ENCODE measurements at places on chromosomes 4 and X. TPM values are rescaled to one million over a fixed set of nuclear protein-coding genes. Genes with fewer than 3 reads are reported as not detected.
A peak's percentile ranks its signal among the peaks of the same experiment; 100 is the strongest.

GRCh38 chr4:136369073-136369472, 1163.2 kb downstream of the PCDH18 start:
- peak; percentile 94 for DNase-seq
- H3K4me3 ChIP-seq: peak overlapping the region; percentile 25
- peak overlapping the region; percentile 79 for H3K27ac ChIP-seq
- H3K36me3 ChIP-seq: no peaks in the 10 kb centered on the region
- peaks cover 44% of the 10 kb centered on the region for H3K4me1 ChIP-seq

DNA sequence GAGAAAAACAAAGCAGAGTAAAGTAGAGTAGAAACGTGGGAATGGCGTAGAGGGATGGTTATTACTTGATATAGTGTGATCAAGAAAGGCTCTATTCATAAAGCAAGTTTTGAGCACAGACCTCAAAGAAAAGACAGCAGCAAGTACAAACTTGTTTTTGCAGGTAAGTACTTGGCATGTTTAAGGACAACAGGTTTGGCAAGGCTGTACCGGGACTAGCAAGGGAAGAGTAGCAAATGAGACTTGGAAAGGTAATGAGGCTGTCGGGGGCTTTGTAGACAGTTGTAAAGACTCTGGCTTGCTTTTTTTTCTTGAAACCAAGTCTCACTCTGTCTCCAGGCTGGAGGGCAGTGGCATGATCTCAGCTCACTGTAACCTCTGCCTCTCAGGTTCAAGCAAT, 40.9 kb downstream of the NEK1 start:
- no peak overlapping the region for H3K27ac ChIP-seq
- no peaks in the 10 kb centered on the region for H3K36me3 ChIP-seq
- H3K4me3 ChIP-seq: no peak overlapping the region
- H3K4me1 ChIP-seq: no peaks in the 10 kb centered on the region
- no peak for DNase-seq
- H3K27me3 ChIP-seq: no peaks in the 10 kb centered on the region

Gene GLRA2
- total RNA-seq: not detected

Gene FREM3
- total RNA-seq: 0.05 TPM

GRCh38 chrX:24276015-24276414, 37.9 kb downstream of the SUPT20HL2 start:
- DNase-seq: no peak
- H3K4me3 ChIP-seq: no peak overlapping the region
- H3K27me3 ChIP-seq: no peaks in the 10 kb centered on the region
- no peaks in the 10 kb centered on the region for H3K36me3 ChIP-seq
- H3K4me1 ChIP-seq: no peaks in the 10 kb centered on the region
- no peak overlapping the region for H3K27ac ChIP-seq

DNA sequence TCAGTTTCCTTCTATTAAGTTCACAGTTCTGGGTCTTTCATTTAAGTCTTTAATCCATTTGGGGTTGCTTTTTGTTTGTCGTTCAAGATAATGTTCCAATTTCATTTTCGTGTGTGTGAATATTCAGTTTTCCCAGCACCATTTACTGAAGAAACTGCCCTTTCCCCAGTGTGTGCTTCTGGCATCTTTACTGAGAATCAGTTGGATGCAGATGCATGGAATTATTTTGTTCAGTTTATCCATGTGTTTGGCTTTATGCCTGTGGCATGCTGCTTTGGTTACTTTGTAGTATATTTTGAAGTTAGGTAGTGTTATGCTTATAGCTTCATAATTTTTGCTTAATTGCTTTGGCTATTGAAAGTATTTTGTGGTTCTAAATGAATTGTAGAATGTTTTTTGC, 163.8 kb upstream of the HDX start:
- H3K27ac ChIP-seq: no peak overlapping the region
- no peak overlapping the region for H3K4me3 ChIP-seq
- no peaks in the 10 kb centered on the region for H3K27me3 ChIP-seq
- H3K36me3 ChIP-seq: no peaks in the 10 kb centered on the region

Gene NLGN4X
- total RNA-seq: not detected

- H3K27me3 ChIP-seq: no peaks in the 10 kb centered on the region
- peaks cover 27% of the 10 kb centered on the region for H3K4me1 ChIP-seq
- peak overlapping the region; percentile 94 for H3K27ac ChIP-seq
- peaks cover 10% of the 10 kb centered on the region for H3K36me3 ChIP-seq
- peak overlapping the region; percentile 98 for H3K4me3 ChIP-seq
- DNase-seq: peak; percentile 67
Measured at GRCh38 chr4:56468097-56468422, 643 bp downstream of the SRP72 start.

DNA sequence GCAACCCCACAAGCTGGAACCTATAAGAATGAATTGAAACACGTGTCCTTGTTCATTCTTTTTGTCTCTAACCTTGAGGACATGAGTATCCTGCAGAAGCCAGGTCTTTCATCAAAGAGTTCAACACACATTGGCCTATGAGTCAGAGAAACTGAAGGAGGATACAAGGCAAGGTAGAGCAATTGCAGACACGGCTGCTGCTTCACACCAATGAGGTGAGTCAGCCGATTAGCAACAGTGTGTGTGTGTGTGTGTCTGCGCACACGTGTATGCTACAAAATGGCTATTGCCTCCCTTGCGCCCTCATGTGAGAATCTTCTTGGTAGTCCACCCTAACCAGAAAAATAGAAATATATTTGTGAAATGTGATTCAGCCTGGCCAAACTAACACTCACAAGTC, 1477.7 kb upstream of the IGFBP7 start:
- no peak for DNase-seq
- no peaks in the 10 kb centered on the region for H3K4me1 ChIP-seq
- H3K36me3 ChIP-seq: no peaks in the 10 kb centered on the region

DNA sequence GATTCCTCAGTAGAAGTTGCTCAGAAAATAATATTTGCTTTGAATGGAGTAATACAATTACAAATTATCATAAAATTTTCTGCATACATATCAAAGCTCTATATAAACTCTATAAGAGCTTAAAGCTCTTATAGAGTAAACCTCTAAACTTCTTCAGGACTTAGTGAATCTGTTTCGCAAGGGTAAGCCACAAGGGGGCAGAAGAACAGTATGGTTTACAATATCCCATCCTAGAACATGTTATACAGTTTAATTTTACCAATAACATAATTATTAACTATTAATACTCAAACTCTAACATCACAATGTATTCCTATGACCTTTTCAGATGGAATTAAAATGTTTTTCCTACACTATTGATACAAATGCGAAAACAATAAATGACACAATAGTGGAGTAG, 33.8 kb upstream of the SPANXN1 start:
- no peak overlapping the region for H3K4me3 ChIP-seq
- H3K36me3 ChIP-seq: no peaks in the 10 kb centered on the region
- DNase-seq: no peak
- no peaks in the 10 kb centered on the region for H3K4me1 ChIP-seq
- H3K27me3 ChIP-seq: no peaks in the 10 kb centered on the region

Gene FAM9C
- total RNA-seq: not detected

Gene CXCL11
- total RNA-seq: 1.1 TPM

Gene GYG2
- 0.22 TPM for total RNA-seq

DNA sequence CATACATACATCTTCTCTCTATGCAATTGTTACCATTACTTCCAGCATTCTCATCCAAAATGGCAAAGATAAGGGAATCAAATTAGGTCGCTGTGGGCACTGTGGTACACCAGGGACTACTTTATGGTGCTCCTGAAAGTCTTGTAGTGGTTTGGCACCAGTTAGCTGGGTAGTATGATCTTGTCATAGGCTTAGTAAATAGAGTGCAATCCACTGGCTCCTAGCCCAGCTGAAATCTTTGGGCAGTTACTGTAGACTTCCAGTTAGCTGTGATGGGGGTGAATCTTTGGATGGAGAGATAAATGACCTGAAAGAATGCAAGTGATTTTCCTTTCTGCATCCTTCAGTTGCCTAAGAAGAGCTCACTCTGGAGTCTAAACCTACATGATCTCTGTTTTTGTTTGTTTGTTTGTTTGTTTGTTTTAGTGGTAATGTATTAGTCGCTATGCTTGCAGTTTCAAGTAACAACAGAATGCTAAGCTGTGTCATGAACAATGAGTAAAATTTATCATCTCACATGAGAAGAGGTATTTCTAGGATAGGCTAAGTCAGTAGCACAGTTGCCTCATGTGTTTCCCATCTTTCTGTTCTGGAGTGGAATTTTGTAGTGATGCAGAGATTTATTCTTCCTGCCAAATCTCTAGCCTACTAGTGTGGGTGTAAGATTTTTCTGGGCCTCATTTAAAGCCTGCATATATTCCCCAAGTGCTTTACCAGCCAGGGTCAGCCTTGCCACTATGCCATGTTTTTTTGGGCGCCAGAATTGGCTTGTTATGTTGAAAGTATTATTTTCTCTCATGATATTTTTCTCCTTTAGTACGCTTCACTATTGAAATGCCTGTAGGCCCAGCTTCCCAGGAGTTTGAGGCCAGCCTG, 24.2 kb downstream of the HERC3 start:
- no peak overlapping the region for H3K27ac ChIP-seq
- DNase-seq: no peak
- no peaks in the 10 kb centered on the region for H3K36me3 ChIP-seq
- peaks cover 28% of the 10 kb centered on the region for H3K4me1 ChIP-seq

- DNase-seq: no peak
- no peak overlapping the region for H3K27ac ChIP-seq
- H3K4me1 ChIP-seq: no peaks in the 10 kb centered on the region
- no peaks in the 10 kb centered on the region for H3K36me3 ChIP-seq
- no peak overlapping the region for H3K4me3 ChIP-seq
- no peaks in the 10 kb centered on the region for H3K27me3 ChIP-seq
Measured at GRCh38 chrX:53125506-53125905, 31.6 kb downstream of the KANTR start.

- H3K27me3 ChIP-seq: no peaks in the 10 kb centered on the region
- no peaks in the 10 kb centered on the region for H3K36me3 ChIP-seq
- H3K4me3 ChIP-seq: no peak overlapping the region
- DNase-seq: no peak
- H3K27ac ChIP-seq: no peak overlapping the region
Measured at GRCh38 chrX:147838465-147839131, 73.1 kb upstream of the FMR1 start.

DNA sequence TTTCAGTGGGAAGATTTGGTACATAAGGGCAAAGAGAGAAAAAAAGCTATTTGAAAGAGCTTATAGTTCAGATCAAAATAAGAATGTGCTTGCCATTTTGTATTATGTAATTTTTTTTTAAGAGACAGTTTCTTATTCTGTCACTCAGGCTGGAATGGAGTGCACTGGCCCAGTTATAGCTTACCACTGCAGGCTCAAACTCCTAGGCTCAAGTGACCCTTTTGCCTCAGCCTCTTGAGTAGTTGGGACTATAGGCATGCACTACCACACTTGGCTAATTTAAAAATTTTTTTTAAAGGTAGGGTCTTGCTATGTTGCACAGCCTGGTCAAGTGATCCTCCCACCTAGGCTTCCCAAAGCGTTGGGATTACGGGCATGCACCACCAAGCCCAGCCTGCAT, 22.2 kb upstream of the USP53 start:
- no peak for DNase-seq
- H3K27me3 ChIP-seq: no peaks in the 10 kb centered on the region
- H3K27ac ChIP-seq: no peak overlapping the region
- H3K4me1 ChIP-seq: no peaks in the 10 kb centered on the region

- DNase-seq: no peak
- H3K27me3 ChIP-seq: no peaks in the 10 kb centered on the region
- no peak overlapping the region for H3K4me3 ChIP-seq
- H3K4me1 ChIP-seq: no peaks in the 10 kb centered on the region
Measured at GRCh38 chrX:51608126-51608525, 10.6 kb downstream of the CENPVL3 start.

Gene PIN4
- 10.4 TPM for total RNA-seq

- H3K4me3 ChIP-seq: no peak overlapping the region
- no peak overlapping the region for H3K27ac ChIP-seq
- no peaks in the 10 kb centered on the region for H3K4me1 ChIP-seq
- no peaks in the 10 kb centered on the region for H3K36me3 ChIP-seq
Measured at GRCh38 chr4:139144911-139145551, 32.0 kb downstream of the ELF2 start.
